ENCODE measurements at places on chromosomes 1 and 21.
A peak's percentile ranks its signal among the peaks of the same experiment; 100 is the strongest.

DNA sequence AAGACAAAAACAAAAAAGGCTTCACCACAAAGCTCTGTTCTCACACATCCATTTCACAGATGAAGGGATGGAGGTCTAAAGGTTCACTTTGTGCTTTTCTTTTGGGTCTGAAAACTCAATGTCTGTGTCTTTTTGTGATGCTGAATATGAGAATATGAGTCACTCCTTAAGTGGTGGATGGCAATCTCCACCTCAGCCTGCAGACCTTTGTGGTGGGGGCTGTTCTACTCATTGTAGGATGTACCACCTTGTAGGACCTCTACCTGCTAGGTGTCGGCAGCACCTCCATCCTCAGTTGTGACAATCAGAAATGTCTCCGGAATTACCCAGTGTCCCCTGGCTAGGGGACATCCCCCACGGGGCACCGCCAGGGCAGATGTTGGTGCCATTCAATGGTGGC is 42.8 kb downstream of the UBASH3A start:
- no peak for DNase-seq

GRCh38 chr1:54362881-54363340 is 43.3 kb downstream of the SSBP3 start:
- no peak for DNase-seq

GRCh38 chr1:43934101-43934985 is 742 bp downstream of the ARTN start:
- peak; percentile 72 for DNase-seq

GRCh38 chr1:48979940-48980339 is 203.2 kb upstream of the BEND5 start:
- DNase-seq: no peak

DNA sequence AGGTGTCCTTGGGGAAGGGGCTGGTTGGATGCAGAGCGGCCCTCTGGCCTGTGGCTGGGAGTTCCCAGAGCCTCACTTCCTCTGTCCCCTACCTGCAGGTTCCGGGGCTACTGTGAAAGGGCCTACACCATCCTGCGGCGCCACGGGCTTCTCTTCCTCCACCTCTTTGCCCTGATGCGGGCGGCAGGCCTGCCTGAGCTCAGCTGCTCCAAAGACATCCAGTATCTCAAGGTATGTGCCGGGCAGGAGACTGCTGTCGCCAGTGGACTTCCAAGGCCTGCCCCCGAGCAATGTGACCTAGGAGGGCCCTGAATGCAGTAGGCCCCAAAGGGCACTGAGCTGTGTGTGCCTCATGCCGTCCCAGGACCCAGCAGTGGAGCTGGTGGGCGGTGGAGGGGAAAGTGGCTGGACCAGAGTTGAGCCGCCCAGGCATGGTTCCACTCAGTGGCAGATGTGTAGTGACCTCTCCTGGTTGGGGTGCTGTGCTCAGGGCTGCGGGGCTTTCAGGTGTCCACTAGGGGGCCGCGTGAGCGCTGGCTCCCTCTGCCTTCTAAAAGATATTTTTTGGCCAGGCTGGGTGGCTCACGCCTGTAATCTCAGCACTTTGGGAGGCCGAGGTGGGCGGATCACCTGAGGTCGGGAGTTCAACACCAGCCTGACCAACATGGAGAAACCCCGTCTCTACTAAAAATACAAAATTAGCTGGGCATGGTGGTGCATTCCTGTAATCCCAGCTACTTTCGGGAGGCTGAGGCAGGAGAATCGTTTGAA is 73.4 kb downstream of the PIK3CD start:
- peak; percentile 80 for DNase-seq

GRCh38 chr1:20698195-20698910 is 19.5 kb downstream of the KIF17 start:
- DNase-seq: no peak

DNA sequence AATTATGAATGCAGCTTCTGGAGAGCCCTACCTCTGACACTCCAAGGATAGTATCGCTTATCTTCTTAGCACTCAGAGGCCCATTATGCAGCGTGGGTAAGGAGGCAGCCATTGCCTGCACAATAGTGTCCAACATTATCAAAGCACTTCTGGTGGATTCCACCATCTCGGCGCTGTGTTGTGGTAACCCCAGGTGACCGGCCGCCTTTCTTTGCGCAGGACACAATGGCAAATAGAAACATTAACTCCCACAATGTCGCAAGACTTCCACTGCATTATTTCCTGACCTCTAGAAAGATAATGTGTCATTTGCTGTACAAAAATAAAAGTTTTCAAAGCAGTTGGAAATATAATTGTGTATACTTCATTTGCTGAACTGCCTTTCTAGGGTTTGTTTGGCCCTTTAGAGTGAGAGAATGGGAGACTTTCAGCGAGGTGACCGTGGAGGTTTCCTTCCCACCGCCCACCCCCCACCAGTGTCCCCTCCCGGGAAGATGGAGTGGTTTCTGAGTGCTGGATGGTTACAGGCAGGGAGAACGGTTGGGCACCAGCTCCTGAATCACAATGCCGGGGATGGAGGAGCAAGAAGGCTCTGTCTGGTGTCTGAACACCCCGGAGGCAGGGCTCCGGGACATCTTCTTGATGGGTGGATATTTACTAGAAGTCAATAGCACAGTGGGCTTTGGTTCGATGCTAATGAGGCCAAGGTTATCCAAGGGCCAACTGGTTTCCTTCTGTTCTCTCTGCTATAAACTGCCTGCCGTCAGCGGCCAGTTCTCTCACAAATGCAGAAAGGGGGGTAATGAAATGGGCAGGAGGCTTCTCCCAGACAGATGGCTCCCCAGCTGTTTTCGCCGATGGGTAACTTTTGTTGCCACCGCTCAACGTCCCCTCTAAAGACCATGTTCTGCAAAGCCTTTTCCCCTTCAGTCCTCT is 215.4 kb upstream of the PROX1 start:
- no peak for DNase-seq

GRCh38 chr1:16351994-16352841 is at the start of gene FBXO42:
Gene FBXO42 (minus strand): TSS chr1:16352480. CDS start chr1:16315418, 37,062 bp downstream.
- DNase-seq: peak; percentile 95

GRCh38 chr1:94463765-94464330 is 45.7 kb downstream of the ABCD3 start:
- DNase-seq: no peak

- DNase-seq: no peak
Measured at GRCh38 chr1:92832537-92833114, 786 bp downstream of the RPL5 start.

- peak; percentile 90 for DNase-seq
Measured at GRCh38 chr1:27284425-27285273, 37.3 kb upstream of the TMEM222 start.

DNA sequence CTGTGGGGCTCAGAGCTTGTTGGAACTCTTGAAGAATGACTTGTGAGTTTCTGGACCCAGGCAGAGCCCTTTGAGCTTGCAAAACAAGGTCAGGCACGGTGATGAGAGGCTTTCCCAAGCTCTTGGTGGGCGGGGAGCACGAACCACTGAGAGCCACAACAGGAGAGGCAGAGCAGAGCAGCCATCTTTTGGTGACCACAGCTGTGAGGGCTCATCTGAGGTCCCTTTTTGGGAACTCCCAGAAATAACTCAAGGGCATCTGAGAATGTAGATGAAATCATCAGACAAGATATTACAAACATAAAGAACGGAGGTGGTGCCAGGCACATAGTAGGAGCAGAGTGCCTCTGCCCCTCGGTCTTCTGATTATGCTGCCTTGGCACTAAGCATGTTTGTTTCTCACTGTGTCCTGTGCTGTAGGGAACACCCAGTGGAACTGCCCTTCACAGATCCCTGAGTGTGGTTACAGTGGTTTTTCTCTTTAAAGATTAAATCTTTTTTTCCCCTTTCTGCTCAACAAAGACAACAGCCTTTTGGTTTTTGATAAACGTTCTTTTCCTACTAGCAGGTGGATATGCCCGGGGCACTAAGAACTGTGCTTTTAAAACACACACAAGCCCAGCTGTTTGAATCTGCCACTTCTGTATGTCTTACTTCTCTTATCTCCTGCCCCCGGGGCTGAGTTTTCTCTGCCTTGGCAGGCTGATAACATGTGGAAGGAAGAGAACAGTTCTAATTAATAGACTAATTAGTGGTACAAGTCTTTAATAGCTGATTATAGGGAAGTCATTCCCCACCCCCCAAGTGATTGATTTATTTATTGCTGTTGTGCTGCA is 37.7 kb downstream of the CD34 start:
- DNase-seq: peak; percentile 71

- DNase-seq: no peak
Measured at GRCh38 chr1:62178372-62178771, 16.3 kb upstream of the L1TD1 start.

GRCh38 chr1:41236781-41237180 is 5.3 kb downstream of the SCMH1 start:
- no peak for DNase-seq

DNA sequence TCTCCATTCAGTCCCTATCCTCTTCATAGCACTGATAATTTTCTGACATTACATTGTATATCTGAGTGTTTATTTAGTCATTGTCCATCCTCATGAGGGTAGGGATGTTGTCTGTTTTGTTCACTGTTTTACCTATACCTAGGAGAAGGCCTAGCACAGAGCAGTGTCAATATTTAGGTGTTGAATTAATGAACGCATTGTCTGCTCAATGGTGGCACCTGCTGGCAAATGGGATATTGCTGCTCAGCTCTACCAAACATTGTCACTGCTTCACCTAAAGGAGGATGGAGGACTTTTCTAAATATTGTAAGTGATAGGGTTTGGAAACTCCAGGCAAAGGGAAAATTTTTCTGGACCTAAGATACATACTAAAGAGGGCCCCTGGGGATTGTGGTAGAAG is 243.9 kb downstream of the RRAGC start:
- DNase-seq: no peak

DNA sequence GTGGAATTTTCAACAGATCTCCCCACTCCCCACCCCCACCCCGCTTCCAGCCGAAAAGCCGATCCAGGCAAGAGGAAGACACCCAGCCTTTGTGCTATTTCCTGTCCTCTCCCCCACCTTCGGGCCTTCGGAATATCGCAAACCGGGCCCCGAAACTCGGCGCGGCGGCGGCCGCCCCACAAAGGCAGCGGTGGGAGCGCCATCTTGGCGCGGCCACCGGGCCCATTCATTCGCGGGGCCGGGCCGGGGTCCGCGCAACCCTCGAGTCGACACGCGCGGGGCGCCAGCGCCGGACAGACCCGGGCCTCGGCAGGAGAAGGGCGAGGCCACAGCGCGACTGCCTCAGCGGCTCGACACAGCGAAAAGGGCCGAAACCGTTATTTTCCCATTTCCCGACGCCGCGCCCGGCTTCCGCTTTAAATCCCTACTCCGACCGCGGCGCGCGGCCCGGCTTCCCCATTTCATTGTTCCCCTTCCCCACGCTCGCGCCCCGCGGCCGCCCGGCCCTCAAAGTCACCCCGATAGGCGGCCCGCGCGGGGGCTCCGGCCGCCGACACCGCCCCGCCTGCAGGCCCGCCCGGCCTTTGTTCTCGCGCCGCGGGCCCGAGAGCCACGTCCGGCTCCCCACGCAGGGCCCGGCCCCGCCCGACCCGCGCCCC is 911 bp downstream of the GNB1 start:
- peak; percentile 57 for DNase-seq
